ENCODE measurements at places on chromosomes 3 and 15. TPM values are rescaled to one million over a fixed set of nuclear protein-coding genes. Genes with fewer than 3 reads are reported as not detected.

NTRK3 gene
- 19.6 TPM for total RNA-seq

BOC gene
- total RNA-seq: 16.9 TPM

P3H2 gene
- 15.6 TPM for total RNA-seq

PLCH1 gene
- 0.09 TPM for total RNA-seq

FANCD2OS gene
- not detected for total RNA-seq

SERPINI2 gene
- not detected for total RNA-seq

BCHE gene
- 5.7 TPM for total RNA-seq

ADIPOQ gene
- not detected for total RNA-seq

CCDC32 gene
- 24.0 TPM for total RNA-seq
